Hepatic stellate cell (primary cell): ENCODE measurements at places on chromosomes 5 and 9.
A peak's percentile ranks its signal among the peaks of the same experiment; 100 is the strongest.

DNA sequence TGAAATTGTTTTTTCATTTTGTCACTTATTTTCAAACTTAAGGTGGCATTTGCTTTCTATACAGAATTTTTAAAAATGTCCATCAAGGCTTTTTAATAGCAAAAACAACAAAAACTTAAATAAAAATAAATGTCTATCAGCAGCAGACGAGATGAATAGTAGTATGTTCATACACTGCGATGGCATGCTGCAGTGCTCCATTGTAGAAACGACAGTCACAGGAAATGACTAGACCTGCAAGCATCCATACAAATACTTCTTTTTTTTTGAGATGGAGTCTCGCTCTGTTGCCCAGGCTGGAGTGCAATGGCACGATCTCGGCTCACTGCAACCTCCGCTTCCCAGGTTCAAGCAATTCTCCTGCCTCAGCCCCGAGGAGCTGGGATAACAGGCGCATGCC lies 41.4 kb downstream of the COL23A1 start:
- DNase-seq: no peak

GRCh38 chr5:93723005-93723404 lies 18.4 kb downstream of the POU5F2 start:
- DNase-seq: no peak

GRCh38 chr5:60299944-60300343 lies 400.0 kb downstream of the DEPDC1B start:
- no peak for DNase-seq

DNA sequence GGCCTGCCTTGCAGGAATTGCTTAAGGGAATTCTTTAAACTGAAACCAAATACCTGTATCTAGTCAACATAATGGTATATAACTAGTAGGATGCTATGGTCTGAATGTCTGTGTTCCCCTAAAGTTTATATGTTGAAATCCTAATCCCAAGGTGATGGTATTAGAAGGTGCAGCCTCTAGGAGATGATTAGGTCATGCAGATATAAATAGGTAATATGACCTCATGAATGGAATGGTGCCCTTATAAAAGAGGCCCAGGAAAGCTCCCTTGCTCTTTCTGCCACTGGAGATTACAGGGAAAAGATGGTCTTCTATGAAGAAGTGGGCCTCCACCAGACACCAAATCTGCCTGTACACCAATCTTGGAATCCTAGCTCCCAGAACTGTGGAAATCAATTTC lies 7.4 kb upstream of the KIAA1958 start:
- DNase-seq: no peak

GRCh38 chr5:58459146-58460001 lies 512 bp downstream of the PLK2 start:
- peak; percentile 24 for DNase-seq

GRCh38 chr5:59999056-59999455 lies 105.5 kb upstream of the PDE4D start:
- no peak for DNase-seq

- DNase-seq: peak; percentile 66
Observed at GRCh38 chr9:83432104-83432627, 106.0 kb downstream of the FRMD3 start.

DNA sequence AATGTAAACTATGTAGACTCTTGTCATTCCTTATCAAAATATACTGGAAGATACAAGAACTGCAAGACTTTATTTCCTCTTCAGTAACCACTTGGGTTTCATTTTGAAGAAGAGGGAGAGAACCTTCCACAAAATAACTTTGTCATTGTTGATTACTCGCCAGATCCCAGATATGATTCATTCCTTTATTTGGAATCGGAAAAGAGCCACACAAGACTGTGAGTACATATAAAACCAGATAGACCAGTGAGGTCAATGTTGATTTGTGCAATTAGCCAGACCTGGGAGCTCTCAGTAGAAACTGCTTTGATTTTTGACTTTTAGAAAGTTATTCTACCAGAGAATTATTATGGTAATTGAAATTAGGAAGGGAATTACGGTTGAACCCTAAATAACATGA lies 146.1 kb downstream of the TMEM167A start:
- DNase-seq: no peak

- peak; percentile 79 for DNase-seq
Observed at GRCh38 chr9:105205787-105206495, 38.5 kb upstream of the SLC44A1 start.

DNA sequence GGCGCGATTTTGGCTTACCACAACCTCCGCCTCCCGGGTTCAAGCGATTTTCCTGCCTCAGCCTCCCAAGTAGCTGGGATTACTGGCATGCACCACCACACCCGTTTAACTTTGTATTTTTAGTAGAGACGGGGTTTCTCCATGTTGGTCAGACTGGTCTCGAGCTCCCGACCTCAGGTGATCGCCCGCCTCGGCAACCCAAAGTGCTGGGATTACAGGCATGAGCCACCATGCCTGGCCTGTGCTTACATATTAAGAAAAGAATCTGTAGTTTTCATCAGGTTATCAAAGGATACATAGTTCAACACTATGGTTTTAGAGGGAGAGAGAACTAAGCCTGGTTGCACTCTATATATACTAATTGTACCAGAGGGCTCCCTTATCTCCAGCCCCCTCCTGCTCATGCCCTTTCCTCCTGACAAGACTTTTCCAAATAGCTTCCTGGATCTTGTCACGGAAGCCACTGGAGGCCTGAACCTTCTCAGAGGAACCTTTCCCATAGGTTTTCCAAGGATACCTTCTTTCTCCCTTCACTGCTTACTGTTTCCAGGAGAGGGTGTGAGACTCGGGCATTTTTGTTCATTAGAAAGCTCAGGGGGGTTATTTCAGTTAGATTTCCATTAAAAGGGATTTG lies 53.1 kb downstream of the SLC44A1 start:
- DNase-seq: no peak

GRCh38 chr5:55031492-55031891 lies 7.4 kb downstream of the GZMK start:
- DNase-seq: no peak

DNA sequence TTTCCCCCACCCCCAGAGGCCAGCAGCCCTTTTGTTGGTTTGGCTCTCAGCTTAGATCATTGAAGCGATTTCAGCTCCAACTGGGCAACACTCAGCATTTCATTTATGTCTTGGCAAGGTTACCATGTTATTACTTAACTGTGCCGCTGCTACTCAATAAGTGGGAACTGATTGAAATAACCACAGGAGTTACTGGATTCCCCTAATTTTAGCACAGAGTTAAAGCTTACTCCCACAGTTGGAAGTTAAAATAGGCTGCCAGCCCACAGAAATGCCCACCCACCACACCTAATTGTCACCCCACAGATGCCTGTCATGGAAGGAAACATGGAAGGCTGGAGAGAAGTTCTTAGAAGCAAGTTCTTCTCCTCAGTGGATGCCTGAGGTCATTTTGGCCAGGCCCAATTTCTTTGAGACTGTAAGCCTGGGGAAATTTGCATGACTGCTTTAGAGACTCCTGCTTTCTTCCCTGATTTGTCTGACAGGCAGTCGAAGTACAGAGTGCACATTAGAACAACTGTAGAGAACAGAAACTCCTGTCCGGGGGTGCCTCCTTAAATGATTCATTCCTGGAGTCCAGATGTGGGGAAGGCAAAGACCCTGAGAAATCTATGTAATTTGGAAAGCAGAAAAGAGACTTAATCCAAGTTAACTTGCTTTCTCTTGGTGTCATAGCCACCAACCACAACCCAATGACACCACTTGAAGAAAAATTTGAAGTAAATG lies 370.0 kb downstream of the ZSWIM6 start:
- DNase-seq: no peak

- DNase-seq: no peak
Observed at GRCh38 chr9:107794259-107794658, 304.7 kb upstream of the KLF4 start.

- no peak for DNase-seq
Observed at GRCh38 chr9:31119890-31120454, 1264.5 kb upstream of the ACO1 start.

GRCh38 chr9:23581931-23582330 lies 244.1 kb downstream of the ELAVL2 start:
- DNase-seq: no peak

DNA sequence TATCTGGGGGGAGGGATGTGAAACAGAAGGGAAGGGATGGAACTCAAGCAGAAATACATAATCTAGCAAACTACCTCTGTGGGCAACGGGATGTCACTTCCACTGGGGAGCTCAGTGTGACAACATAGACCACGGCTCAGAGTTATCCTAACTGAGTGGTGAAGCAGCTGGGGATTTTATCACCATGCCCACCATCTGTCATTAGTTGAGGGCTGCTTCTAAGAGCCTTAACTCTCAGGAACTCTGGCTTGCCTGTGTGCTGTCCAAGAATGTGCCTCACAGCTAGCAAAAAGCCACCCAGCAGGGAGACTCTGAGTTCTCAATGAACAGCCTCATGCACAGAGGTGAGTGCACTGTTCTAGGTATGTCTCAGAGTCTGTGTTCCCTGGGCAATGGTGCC lies 90.6 kb upstream of the CXCL14 start:
- no peak for DNase-seq

- no peak for DNase-seq
Observed at GRCh38 chr9:99445920-99446319, 223.8 kb downstream of the SEC61B start.

- DNase-seq: no peak
Observed at GRCh38 chr5:5979377-5979760, 399.0 kb downstream of the MED10 start.

DNA sequence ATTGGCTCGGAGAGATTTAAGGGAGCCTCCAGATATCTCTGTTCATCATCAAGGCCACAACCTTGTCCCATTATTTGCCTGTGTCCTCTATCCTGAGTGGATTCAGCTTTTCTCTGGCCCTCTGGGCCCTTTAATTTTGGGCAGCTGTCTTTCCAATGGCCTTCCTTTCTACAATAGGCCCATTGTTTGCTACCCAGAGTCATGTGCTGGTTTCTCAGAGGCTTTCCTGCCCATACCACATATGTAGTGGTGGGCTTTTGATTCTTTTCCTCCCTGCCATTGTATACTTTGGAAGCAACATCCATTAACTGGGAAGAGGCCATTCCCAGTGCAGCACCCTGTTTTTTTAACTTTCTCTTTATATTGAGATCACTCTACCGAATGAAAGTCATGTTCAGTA lies 233.9 kb upstream of the SGCD start:
- DNase-seq: no peak

DNA sequence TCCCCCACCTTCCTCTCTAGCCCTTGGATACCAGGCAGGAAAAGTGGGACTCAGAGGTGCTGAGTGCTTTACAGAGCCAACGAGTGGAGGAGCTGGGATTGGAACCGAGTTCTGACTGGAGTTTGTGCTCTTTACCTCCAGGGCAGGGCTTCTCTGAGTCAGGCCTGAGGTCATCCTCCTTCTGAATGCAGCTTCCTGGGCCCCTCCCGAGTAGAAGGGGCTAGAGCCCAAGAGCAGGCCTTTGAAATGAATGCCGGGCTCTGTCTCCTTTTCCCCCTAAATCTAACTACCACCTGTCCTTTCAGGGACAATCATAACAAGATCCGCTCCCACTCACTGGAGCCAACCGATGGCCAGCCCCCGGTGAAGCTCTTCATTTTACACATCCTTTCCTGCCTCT lies 12.7 kb downstream of the PTGES start:
- no peak for DNase-seq

- no peak for DNase-seq
Observed at GRCh38 chr5:158741296-158741695, 358.4 kb downstream of the EBF1 start.

GRCh38 chr9:13186091-13186490 lies 93.4 kb downstream of the MPDZ start:
- DNase-seq: no peak

DNA sequence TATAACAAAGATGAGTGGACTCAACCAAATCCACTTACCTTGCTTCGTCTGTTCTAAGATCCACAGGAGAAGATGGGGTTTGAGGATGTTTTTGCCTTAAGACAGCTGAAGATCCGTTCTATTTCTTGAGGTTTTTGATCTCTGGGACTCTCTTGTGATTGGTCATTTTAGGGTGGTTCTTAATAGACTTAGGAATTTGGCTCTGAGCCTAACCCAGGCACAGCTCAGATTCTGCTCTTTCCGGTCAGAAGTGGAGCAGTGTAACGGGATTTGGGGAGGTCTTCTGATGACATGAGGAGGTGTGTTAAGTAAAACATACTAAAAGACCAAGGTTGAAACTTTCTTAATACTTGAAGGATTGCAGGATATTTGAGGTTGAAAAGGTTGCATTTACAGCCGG lies 166.9 kb downstream of the DMRT2 start:
- DNase-seq: no peak

GRCh38 chr5:153342487-153342886 lies 148.0 kb upstream of the GRIA1 start:
- no peak for DNase-seq

- DNase-seq: peak; percentile 41
Observed at GRCh38 chr9:114153761-114154599, 1.4 kb upstream of the COL27A1 start.

- no peak for DNase-seq
Observed at GRCh38 chr5:57495285-57496086, 12.9 kb upstream of the ACTBL2 start.

- no peak for DNase-seq
Observed at GRCh38 chr5:174872271-174872670, 147.9 kb downstream of the MSX2 start.

DNA sequence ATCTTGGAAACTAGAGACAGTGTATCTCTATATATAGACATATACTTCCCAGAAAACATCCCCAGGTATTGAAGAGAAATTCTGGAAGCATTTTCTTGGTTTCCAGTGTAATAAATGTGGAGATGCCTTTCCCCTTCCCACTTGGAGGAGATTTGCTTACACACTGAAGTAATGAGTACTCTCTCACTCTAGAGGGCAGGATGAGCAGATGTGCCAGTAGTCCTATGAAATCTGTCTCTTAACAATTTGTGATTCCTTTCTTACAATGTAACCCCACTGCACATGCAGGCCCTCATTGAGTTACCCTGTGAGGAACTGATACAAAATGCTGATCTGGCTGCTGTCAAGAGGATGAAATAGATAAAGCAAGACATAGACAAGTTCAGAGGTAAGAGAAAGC lies 567.2 kb downstream of the SLCO4C1 start:
- no peak for DNase-seq

- no peak for DNase-seq
Observed at GRCh38 chr5:133370036-133370831, 242.1 kb downstream of the FSTL4 start.

DNA sequence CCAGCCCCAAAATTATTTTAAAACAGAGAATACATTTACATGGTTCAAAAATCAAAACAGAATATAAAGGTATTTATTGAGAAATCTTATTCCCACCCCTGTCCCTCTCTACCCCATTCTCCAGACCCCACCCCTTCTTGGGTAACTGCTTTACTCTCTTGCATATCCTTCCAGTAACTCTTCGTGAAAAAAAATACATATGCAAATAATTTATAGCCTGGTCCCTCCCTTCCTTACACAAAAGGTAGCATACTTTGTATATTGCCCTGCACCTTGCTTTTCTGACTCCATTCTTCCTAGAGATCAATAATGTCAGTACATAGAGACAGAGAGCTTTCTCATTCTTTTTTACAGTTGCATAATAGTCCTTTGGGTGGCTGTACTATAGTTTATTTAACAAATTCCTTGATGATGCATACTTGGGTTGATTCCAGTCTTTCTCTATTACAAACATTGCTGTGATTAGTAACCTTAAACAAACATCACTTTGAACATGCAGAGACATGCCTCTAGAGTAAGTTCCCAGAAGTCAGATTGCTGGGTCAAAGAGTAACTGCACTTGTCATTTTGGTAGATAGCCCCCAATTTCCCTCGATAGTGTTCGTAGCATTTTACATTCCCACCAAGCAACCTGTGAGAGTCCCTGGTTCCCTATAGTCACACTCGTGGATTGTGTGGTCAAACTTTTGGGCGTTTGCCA lies 47.9 kb downstream of the STOM start:
- DNase-seq: peak; percentile 85
